ENCODE measurements at places on chromosomes 7 and 10.

DNA sequence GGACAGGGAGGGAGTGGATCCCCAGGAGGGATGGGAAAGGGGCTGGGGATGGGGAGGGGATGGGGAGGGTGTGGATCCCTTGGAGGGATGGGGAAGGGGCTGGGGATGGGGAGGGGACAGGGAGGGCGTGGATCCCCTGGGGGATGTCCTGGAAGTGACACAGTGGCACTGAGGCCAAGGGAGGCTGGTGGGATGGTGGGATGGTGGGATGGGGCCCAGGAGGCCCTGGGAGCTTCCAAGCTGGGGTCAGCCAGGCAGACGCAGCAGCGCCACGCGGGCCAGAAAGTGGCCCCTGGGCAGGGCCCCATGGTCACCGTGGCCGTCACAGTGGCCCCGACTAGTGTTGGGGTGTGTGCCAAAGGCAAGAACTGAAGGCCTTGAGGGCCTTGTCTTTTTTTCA, 67.8 kb downstream of the INPP5A start:
- DNase-seq: no peak

GRCh38 chr10:59470570-59470969, 108.2 kb upstream of the FAM13C start:
- no peak for DNase-seq

DNA sequence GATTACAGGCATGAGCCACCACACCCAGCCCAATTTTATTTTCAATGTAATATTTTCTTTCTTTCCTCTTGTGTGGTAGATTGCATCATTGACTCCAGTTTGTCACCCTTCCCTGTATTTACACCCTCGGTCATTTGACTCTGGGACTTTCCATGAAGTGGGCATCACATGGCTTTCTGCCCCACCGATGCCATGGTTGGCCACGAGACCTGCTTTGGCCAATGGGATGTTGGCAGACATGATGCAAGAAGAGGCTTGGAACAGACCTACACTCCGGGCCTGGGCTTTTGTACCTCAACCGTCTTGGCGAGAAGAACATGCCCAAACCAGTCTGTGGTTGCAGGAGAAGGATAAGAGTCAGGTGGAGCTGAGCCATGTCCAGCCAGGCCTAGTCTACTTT, 38.8 kb upstream of the CACUL1 start:
- DNase-seq: no peak

DNA sequence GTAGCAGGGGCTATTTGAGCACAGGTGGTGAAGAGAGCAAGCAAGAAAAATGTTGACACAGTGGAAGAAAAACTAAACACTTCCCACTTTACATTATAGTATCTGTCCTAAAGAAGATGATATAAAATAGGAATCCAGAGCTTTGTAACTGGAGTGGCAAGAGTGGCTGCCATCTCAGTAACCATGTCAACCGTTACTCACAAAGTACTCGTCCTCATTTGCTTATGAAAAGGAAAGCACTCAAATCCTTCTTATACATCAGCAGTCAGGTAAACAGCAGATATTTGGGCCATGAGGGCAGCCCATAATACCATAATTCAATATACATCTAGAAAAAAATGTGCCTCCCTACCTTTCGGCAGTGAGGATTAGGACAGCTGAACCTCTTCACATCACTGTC, 70.1 kb downstream of the RNF216 start:
- DNase-seq: peak; percentile 91

DNA sequence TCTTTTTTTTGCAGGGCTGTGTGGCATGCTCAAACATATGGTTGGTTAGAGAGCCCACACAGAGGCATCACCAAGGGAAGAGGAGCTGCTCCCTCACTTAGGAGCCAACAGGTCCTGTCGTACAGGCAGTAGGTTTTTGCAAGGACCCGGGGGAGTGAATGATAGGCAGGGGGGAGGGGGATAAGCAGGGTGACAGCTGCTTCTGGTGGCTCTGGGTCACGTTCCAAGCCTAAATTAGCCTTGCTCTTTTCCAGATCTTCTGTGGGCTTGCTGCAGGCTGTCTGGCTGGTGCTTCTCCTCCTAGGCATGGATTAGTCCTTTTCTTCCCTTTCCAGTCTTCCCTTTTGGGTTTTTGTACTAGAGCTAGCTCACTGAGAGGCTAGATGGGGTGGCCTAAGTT, 117.7 kb upstream of the PODXL start:
- no peak for DNase-seq
